ENCODE measurements at places on chromosomes 3 and 15.

DNA sequence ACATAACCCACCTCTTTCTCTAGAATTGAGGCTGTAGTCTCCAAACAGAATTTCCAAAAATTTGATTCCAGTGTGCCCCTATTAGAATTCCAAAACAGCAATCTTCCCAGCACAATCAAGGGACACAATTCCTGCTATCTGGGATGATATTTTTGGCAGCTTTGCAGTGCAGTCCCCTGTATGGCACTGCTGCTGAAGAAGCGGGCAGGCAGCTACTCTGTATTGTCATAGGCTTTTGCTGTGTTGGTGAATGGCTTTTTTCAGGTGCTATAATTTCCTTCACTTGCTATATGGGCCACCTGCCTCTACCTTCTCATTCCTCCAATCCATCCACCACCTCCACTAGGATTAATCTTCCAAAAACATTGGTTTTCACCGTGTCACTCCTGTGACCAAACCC lies 145.5 kb downstream of the VGLL4 start:
- no peak for DNase-seq

GRCh38 chr3:161969867-161970266 lies 473.3 kb downstream of the OTOL1 start:
- no peak for DNase-seq

DNA sequence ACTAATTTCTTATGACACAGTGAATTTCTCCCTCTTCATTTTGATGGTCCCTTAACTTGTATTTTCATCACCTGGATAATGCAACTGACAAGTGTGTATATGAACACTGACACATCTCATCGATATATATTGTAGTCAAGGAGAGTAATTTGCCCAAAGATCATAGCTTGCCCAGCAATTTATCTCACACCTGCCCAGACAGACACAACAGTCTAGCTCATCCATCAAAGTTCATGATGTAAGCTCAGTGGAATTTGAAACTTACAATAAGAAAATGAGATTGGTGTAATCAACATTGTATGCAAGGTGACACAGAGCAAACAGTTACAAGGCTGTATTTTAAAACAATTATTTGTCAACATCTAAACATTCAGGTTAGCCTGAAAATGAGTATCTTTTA lies 805.8 kb downstream of the NAALADL2 start:
- DNase-seq, result no peak

DNA sequence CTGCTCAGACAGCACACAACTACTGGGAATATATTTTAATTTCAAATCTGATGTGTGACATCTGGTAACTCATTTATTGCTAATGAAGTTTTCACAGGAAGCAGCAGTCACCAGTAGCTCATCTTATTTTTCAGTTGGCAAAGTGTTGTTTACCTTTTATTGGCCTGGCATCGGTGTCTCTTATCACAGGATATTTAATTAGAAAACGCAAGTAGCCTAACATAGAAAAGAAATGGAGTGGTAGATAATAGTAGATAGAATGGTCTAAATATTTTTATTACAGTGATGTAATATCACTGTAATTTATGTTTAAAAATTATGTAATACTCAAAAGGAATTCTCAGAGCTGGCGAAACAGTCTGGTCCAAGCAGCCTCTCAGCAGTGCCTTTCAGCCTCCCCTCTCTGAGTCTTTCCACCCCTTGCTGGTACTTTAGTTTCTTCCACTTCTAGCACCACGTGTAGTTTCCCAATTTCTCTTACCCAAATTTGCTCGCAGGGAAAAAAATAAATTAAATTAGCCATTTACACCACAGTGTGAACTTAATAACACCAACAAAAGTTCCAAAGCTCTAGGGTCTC lies 31.9 kb downstream of the AGTR1 start:
- no peak for DNase-seq

GRCh38 chr3:154095832-154096421 lies 25.3 kb upstream of the ARHGEF26 start:
- no peak for DNase-seq

- DNase-seq, result no peak
Measured at GRCh38 chr3:23748398-23749110, 57.2 kb upstream of the UBE2E1 start.

DNA sequence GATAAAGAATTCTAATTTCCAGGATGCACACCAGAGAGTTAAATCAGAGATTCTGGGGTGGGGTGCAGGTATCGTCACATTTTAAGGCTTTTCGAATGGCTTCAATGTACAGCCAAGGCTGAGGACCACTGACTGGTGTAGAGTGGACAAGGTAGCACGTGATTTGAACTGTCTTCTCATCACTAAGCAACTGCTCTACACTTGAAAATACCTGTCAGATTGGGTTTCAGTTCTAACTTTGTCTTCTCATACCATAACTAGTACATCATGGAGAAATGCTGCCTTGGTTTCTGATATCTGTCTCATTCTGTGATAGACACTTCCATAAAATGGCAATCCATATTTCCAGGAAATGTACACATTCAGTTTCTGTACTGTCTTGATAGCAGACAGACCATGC lies 58.0 kb upstream of the MRPL3 start:
- DNase-seq, result no peak
